ENCODE measurements at places on chromosomes 5 and 9.

DNA sequence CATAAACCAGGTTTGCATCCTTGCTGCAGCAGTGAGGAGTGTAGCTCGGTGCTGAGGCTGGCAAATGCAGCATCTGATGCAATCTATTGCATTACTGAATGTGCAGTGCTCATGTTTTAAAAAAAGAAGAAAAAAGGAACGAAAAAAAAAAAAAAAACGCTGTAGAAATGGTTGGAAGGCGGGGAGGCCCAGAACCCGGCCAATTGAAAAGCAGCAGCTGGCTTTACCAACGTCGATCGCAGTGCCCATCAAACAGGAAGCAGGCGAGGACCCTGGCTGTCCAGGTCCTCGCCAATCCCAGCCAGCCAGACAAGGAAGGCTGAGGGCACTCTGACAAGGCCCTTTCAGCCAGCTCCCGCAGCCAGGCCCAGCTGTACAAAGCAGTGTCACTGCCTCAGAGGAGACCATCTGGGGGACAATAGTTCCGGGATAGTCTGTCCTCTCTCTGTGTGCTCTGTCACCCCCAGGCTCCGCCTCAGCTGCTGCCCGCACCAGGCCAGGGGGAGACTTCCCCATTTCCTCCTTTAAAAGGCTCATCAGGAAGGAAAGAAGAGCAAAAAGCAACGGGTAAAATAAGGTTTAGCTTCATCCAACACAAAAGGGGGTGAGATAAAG, 21.8 kb upstream of the CPEB4 start:
- no peak for DNase-seq

GRCh38 chr5:173885475-173886010, 2.6 kb upstream of the CPEB4 start:
- DNase-seq: no peak

- DNase-seq: no peak
These were observed 41.2 kb upstream of the RAPGEF1 start for GRCh38 chr9:131781069-131781468.

- no peak for DNase-seq
These were observed 11.0 kb upstream of the CCNH start for GRCh38 chr5:87423755-87424154.

- no peak for DNase-seq
These were observed 48.1 kb downstream of the EBF1 start for GRCh38 chr5:159051421-159052282.

GRCh38 chr5:8650186-8650585, 781.2 kb downstream of the MTRR start:
- DNase-seq: no peak

DNA sequence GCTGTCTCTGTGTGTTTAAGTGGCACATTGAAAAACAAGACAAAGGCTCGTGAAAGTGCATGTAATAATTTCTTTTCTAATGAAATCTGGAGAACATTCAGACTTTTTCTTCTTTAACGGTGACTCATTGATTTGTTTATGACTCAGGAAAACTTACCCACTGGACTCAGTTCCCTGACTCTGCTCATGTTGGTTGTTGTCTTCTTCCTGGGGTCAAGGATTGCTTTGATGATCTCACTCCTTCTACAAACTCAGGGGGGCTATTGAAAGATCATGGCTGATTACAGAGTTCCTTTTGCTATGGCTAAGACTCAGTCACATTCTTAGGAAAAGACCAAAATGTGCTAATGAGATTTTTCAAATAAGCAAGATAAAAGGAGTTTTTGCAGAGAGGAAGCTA, 141.1 kb upstream of the DAP start:
- no peak for DNase-seq

DNA sequence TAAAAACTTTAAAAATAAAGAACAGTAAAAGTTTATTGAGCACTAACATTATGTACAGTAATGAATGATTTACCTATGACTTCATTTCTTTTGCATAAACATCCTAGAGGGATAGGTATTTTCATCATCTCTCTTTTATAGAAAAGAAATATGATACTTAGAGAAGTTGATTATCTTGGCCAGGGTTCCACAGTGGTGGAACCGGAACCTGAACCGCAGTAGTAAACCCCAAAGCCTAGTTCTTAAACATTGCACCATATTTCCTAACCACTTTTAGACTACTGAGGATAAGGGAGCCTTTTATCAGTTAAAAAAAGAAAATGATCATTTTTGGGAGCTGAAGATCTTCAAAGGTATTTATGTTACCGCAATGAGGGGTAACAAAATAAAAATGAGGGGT, 205.7 kb upstream of the SGCD start:
- no peak for DNase-seq

DNA sequence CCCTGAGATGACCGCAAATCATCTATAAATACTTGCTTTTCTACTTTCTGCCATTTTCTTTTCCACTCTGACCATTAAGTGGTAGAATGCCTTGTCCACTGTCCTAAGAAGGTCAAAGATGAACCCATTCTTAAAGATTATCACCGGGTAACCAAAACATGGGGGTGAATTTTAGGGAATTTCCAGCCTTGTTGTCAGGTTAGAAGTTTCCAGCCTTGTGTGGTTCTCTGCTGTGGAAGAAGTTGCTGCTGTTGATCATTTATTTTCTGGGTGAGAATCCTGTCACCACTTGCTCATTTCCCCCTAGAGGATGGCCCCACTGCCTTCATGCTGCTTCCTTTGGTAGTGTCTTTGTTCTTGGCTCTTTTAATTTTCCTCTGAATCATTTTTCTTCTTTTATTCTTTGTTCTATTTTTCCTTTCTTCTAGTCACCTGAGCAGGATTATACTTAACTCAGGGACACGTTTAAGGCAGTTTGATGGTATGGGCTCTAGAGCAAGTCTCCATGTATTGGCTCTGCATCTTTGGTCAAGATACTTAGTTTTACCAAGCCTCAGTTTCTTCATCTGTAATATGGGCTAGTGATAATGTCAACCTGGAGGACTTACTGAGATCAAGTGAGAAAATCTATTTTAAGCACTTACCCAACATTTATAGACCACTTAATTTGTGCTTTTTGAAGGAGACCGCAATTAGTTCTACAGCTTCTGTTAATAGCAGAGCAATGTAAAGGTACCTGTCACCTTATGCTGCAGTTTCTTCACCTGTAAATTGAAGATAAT, 266.2 kb downstream of the ARHGAP26 start:
- no peak for DNase-seq

DNA sequence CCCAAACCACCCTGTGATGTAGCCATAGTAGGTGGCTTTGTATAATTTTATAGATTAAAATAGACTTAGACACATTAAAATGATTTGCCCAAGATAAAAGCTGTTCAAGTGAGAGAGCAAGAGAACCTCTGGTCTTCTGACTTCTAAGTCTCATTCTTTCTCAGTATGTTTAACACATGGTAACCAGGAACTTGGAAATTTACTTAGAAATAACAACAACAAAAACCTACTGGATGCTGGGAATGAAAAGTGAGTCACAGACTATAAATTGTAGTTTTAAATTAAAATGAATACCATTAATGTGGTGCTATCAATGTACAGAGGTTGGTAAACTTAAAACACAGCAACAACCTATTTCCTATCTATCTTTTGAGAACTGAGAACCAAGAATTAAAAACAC, 30.4 kb downstream of the HMGCR start:
- DNase-seq: no peak

GRCh38 chr5:156147261-156147943, 179.6 kb upstream of the SGCD start:
- DNase-seq: no peak

DNA sequence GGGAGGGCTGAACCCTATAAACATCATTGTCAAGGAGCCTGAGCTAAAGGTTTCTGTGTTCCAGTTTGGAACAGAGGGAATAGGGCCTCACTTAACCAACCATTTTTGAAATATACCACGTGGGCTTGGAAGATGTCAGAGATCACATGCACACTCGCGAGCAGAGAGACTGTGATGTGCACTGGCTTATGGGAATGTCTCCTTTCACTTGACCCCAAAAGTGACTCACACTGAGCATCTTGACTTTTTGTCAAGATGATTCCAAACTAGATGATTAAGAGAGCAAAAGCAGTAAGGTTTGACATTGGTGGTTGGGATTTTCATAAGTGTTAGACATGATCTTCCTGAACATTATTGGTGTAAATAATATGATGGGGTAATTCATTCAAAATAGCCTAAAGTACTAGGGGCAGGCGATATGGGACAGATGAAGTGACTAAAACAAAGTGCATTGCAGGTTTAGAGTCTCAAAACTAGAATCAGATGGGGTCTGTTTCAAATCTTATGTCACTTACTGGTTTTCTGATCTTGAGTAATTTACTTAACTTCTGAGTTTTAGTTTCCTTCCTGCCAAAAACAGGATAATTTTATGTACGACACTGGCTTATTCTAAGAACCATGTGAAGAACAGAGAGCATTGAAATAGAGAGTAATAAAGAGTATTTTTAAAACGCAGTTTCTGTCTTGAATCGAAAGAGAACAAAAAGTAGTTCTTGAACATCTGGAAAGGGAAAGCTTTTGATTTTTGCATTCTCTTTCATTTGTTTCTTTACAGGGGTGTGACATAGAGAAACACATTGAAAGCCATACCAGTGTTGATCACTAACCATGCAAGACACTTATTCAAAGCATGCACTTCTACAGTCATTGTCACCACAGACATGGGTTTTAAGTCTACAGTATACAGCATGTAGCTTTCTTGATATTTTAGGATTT, 383.0 kb downstream of the DIRAS2 start:
- DNase-seq: no peak

DNA sequence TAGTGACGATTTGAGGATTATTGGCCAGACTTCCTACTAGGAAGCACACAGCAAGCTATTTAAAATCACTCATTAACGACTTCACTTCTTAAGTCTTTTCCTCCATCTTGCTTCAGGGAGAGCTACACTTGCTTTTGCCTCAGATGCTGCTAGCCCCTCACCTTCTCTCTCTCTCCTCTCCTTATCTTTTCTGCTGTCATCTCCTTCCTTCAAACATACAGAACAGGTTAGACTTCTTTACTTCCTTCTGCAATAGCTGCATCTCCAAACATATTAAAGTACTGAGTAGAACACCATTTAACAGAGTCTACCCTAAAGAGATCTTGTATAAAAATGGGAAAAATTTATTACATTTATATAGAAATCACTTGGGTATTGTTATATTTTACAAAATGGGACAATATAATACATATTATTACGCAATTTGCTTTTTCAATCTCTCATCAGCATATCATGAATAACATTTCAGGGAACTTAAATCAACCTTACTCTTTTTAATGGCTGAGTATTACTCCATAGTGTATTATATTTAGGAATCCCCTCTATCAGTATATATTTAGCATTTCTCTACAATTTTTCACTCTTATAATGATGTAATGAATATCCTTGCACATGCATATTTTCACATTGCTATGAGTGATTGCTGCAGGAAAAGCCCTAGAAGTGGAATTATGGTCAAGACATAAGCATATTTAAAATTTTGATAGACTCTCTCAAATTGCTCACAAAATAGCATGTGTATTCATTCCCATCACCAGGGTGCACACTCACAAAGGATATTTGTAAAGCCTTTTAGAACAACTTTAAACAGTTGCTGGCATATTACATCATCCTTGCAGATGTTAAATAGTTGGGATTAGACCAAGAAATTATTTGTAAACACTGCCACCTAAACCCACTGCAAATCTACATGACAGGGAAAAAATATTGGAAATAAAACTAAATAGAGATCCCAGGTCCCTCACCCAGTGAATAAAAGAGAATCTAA, 164.5 kb upstream of the NFIB start:
- no peak for DNase-seq

GRCh38 chr9:95399261-95399660, 81.8 kb upstream of the FANCC start:
- no peak for DNase-seq

GRCh38 chr9:105187781-105188180, 56.7 kb upstream of the SLC44A1 start:
- DNase-seq: no peak

- DNase-seq: no peak
These were observed 77.2 kb upstream of the CACNA1B start for GRCh38 chr9:137800196-137801022.

GRCh38 chr5:172762214-172763119, 8.5 kb downstream of the DUSP1 start:
- DNase-seq: no peak

- no peak for DNase-seq
These were observed 248.0 kb downstream of the NTRK2 start for GRCh38 chr9:84917366-84918070.
